ENCODE measurements at places on chromosomes 4 and X.

DNA sequence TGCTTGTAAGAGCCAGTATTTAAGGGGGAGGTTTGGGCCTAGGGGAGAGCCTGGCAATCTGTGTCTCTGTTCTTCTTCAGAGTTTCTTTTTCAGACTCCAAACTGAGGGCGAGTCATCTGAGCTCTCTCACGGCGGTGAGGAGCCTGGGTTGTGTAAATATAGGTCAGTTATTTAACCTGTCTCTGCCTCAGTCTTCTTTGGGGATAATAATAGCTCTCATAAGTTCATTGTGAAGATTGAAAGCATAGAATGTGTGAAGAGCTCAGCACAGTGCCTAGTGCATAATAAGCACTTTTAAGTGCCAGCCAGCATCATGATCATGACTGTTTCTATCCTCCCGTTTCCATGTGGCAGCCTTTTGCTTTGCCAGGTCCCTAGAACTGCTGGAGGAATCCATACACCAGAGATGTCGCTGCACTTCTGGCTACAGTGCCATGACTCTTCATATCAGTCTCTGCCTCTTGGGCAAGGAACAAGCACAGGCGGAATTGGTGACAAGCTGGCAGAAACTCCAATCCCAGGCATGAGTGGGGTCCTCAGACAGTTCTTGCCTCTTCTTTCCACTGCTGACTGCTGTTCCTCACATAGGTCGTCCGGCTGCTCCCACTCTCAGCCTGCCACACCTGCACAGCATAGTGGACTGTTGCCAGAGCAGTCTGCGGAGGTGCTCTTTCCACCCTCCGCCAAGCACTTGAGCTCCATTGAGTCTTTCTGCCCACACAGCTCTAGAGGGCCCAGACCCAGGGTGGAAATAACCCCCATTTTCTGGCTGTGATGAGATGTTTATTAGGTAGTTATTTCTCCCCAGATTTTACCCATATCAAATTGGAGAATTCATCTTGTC, 103.7 kb upstream of the MAML3 start:
- no peak for DNase-seq

DNA sequence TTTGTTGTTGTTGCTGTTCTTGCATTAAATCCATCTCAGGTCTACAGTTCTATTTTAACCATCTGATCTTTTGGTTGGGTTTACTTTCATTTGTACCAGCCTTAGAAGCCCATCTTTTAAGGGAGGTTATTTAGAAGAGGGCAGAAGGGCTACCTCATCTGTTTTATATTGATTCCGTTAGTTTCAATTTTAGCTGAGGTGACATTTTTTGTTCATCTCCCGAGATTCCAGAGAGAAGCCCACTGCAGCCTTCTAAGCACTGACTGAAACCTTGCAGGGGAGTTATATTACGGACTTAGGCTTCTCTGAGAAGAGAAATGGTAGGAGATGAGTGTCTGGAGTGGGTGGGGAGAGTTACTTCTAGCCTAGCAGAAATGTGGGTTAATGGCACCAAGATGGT, 101.8 kb downstream of the PDGFRA start:
- no peak for DNase-seq

GRCh38 chr4:106717091-106717490, 319.0 kb downstream of the DKK2 start:
- DNase-seq = no peak

DNA sequence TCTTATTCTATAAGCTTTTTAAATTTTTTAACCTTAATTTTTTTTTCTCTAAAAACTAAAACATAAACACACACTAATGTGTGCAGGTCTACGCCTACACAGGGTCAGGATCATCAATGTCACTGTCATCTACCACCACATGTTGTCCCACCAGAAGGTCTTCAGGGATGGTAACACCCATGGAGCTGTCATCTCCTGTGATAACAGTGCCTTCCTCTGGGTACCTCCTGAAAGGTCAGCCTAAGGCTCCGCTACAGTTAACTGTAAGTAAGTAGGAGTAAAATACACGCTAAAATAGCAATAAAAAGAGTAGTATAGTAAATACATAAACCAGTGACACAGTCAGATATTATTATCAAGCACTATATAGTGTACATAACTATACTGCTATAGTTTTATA, 45.9 kb upstream of the GPRIN3 start:
- DNase-seq = no peak

DNA sequence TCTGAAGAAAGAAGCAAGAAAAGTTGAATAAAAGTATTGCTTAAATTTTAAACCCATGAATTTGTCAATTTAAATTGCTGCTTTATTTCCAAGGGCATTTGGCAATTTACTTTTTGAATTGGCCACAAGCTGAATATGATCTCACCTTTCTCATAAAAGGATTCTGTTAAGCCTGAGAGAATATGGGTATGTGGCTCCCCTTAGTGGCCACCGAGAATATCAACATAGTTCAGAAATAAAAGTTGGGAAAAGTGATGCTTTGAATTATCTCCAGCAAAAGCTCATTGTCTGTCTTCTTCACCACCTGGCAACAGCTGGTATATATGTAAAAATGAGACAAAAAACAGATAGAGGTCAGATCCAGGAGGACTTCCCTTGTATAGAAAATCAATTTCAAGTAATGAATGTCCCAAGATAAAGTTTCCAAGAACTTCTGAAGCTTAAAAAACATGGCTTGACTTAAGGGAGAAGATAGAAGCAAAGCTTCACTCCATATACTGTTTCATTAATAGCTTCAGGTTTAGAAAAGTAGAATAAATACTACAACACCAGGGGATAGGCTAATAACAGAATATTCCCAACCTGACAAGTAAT, 290.7 kb upstream of the FAM241A start:
- no peak for DNase-seq

DNA sequence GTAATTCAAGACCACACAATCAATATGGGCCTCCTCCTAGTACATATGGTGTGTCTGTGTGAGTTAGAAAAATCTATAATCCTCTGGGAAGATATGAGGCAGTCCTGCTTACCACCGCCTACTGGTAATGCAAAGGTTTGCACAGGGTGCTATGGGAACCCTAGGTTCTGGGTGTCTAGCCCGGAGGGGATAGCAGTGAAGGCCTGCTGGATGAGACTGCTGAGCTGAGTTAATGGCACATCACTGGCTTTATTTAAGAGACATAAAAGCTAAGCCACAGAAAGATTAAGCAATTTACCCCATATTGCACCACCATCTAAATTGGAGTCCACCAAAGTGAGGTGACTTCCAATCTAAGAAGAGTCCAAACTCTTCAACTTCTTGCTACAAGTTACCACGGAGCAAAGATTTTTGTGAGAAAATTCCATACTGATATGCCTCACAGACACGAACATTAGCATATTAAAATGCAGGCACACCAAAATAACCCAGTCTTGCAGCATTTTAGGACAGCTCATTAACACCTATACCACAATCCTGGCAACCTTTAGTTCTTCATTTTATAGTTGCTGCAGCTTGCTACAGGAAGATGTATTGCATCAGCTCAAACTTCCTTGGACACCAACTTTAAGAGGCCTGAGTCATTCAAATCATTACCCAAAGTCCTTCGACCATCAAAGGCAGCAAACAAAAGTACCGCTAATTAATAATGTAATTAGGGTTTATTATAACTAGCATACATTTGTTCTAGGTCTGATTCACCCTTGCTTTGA, 13.7 kb downstream of the DGKK start:
- DNase-seq = no peak

DNA sequence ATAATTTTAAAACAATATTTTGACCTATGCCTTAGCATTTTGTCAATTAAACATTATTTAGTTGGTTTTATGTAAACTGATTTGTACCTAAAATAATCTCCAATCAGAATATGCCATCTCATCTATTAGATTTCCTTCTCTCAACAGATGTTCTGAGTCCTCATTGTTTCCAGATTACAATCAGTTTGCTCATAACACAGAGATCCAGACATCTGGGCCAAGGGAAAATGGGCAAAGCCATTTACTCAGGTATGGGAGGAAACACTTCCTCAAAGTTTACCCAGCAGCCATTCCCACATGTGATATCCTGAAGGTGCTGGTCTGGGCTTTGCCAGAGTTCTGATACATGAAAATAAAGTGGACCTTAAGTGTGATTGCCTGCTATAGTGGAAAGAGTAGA, 217.9 kb upstream of the GPC4 start:
- DNase-seq = no peak

GRCh38 chr4:30399476-30399875, 320.7 kb upstream of the PCDH7 start:
- no peak for DNase-seq

- DNase-seq = no peak
Observed at GRCh38 chr4:98528882-98529281, 129.5 kb downstream of the TSPAN5 start.

GRCh38 chr4:165520086-165520485, 141.3 kb downstream of the CPE start:
- no peak for DNase-seq

GRCh38 chrX:19811807-19812604, 75.4 kb downstream of the SH3KBP1 start:
- DNase-seq = no peak

- no peak for DNase-seq
Observed at GRCh38 chr4:10380735-10381134, 76.5 kb downstream of the ZNF518B start.

GRCh38 chr4:119933606-119934005, 133.0 kb downstream of the MAD2L1 start:
- DNase-seq = no peak

DNA sequence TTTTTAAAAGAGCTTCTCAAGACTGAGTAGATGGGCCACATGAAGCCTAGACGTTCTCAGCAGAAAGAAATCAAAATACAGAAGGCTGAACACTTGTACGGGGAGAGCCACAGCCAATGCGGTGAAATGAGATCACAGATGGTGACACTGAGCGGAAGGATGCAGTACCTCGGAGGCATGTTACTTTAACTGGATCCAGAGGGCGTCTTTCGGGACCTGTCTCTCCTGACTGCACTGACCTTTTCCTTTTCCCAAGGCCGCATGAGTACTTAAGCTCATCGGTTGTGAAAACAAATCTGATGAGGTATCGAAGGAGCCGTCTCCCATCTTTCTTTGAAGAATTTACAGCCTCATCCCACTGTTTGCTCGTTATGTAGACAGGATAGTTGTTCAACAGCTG, 32.6 kb downstream of the BEND4 start:
- DNase-seq = no peak

DNA sequence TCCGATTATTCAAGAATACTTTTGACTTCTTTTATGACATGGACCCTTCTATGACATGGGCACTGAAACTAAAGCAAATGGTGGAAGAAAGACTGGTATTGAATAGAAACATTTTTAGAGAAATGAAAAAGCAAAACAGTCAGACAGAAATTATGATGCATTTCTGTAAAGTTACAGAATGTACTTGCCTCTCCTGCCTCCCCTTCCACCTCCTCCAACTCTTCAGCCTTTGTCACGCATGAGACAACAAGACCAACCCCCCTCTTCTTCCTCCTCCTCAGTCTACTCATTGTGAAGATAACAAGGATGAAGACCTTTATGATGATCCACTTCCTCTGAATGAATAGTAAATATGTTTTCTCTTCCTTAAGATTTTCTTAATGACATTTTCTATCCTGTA, 46.3 kb upstream of the HUWE1 start:
- no peak for DNase-seq

DNA sequence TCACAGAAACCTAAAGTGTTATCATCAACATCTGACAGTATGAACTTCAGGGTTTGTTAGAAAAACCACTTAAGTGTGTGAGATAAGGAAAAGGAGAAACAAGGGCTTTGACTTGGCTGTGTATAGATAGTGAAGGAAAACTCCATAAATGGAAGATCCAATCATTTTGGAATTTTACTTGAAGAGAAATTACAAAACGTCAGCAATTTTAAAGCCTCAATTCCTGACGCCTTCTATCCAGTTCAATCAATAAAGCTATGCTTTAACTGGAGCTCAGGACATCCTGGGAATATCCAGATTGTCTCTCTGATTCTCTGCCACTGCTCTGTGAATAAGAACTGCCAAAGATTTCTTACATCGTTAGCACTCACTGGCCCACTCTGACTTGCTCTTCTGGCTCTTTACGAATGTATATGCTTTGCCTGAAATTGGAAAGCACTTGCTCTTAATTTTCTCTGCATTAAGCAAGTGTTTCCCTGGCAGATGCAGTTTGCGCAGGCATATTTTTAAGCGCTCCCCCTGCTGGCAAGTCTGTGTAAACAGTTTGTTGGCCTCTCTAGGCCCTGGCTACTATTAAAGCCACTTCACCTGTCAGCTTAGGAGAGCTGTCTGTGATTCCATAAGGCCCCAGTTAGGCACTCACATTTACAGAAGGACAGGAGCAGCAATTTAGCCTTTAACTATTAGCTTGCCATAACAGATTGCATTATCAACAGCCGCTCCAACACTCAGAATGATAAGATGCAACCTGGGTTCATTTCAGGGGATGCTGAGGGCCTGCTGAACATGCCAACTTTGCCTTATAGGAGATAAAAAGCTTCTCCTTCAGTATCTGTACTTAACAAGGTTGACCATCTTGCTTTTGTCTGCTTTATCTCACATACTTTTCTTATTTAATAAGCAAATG, 251.4 kb upstream of the DDX53 start:
- no peak for DNase-seq

DNA sequence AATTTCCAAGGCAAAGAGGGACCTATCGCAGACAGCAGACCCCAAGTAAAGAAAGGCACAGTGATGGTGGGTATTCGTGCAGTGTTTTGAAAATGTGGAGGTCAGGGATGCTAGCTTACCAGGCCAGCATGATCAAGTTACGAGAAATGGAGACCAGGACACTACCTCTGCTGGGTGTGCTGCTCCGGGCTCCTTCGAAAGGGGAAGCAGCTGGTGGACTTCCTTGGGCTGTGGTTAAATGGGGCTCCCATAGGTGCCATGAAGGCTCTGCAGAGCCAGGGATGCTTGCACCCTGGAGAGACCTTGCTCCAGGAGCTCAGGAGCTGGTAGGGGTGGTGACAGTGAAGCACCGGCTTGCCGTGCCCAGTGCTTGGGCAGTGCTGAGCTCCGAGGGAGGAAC, 68.8 kb downstream of the TBL1X start:
- DNase-seq = no peak

DNA sequence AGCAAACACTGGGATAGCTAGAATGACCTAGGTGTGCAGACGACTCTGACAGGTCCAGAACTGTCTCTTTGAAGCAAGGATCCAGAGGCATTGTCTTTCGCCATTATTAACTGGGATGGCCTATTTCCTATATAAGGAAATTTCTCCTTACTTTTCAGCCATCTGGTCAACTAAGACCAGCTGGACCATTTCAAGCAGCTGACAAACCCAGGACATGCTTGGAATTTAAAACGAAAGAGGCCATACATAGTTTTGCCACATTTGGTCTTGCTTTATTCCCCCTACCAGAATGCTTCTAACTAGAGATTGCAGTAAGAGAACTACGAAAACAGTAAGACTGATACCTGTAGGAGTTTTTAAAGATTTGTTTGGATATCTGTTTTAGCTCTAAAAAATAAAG, 87.0 kb downstream of the GLRA2 start:
- no peak for DNase-seq

DNA sequence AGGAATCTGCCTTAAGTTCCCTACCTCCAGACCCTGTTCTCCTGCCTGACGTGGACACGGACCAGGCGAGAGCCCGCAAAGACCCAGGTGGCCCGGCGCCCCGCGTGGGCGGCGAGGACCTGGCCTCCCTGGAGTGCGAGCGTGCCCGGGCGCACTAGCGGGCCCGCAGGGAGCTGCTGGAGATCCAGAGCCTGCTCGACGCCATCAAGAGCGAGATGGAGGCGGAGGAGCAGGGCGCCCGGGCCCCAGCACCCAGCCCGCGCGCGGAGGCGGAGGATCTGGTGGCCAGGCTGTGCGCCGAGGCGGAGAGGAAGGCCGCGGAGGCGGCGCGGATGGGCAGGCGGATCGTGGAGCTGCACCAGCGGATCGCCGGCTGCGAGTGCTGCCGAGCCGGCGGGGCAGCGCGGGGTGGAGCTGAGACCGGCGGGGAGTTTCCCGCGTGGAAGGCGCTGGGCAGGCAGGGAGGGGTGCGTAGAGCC, 18.2 kb downstream of the MRFAP1 start:
- DNase-seq = peak; percentile 61

- DNase-seq = no peak
Observed at GRCh38 chr4:16016536-16016935, 53.6 kb upstream of the FGFBP2 start.
